ENCODE measurements at places on chromosomes 6 and 20. TPM values are rescaled to one million over a fixed set of nuclear protein-coding genes. Genes with fewer than 3 reads are reported as not detected.

Gene MPIG6B
- not detected for polyA plus RNA-seq

GRCh38 chr6:43986177-43986825, 141.0 kb downstream of the MRPL14 start:
- no peak for DNase-seq

Gene SAMD3
- polyA plus RNA-seq, result 0.84 TPM

Gene OTOR
- polyA plus RNA-seq, result not detected

Gene CYP24A1
- not detected for polyA plus RNA-seq

GRCh38 chr20:57671662-57672061, 38.2 kb downstream of the PMEPA1 start:
- no peak for DNase-seq

Gene SLC24A3
- 0.13 TPM for polyA plus RNA-seq

DNA sequence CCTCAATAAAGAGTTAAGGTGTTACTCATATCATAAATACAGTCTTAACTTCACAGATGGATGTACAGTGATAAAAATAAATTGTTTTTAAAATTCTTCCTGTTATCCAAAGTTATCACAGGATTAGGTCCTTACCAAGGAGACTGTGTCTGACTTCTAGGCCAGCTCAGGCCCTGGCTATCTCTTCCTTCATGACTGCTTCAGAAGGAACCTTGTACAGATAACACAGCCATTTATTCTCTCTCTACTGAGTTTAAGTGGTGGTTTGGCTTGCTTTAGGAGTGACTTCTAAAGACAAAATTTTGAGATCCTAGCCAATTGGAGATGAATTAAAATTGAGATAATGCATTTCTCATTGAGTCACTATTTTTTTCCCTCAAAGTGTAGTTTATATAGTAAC, 40.8 kb upstream of the RNF182 start:
- no peak for DNase-seq

GRCh38 chr20:33566781-33567603, 77.1 kb downstream of the CBFA2T2 start:
- DNase-seq, result no peak

Gene BACH2
- 77.0 TPM for polyA plus RNA-seq

GRCh38 chr6:49988900-49989299, 19.5 kb upstream of the DEFB113 start:
- DNase-seq, result no peak

GRCh38 chr6:116029535-116029934, 31.2 kb downstream of the FRK start:
- no peak for DNase-seq

GRCh38 chr6:744666-745353, 51.9 kb upstream of the EXOC2 start:
- no peak for DNase-seq

Gene CGAS
- 8.1 TPM for polyA plus RNA-seq

Gene RAB32
- 2.8 TPM for polyA plus RNA-seq

DNA sequence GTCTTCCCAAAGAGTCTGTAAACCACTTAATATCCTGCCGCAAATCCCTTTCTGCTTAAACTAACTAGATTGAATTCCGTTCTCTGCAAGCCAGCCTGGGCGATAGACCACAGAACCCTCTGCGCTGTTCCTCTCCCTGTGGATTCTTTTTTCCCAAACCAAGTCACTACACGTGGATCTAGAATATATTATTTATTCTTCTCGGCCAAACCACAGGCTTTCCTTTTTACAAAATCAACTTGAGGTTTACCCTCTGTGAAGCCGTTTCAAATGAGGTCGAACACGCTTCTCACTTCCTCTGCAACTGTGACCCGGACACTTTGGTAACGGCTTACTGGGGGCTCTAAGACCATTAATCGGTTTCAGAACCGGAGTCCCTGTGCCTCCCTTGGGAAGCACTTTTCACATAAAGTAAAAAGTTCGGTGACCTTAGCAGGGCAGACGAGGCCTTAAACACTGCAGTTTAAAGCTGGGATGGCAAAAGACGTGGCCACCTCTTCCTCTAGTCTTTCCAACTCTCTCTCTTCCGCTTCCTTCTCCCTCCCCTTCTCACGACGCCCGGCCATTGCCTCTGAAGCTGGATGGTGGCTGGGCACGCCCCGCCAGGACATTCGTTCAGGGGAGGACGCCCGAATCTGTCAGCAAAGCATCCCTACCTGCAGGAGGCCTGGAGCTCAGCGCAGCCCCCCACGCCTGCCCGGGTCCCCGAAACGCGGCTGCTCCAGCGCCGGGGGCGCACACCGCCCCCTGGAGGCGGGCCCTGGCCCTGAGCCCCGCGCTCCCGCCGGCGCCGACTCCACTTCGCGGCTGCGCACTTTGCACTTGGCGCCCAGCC, 55.0 kb upstream of the FOXC1 start:
- DNase-seq, result peak; percentile 46

DNA sequence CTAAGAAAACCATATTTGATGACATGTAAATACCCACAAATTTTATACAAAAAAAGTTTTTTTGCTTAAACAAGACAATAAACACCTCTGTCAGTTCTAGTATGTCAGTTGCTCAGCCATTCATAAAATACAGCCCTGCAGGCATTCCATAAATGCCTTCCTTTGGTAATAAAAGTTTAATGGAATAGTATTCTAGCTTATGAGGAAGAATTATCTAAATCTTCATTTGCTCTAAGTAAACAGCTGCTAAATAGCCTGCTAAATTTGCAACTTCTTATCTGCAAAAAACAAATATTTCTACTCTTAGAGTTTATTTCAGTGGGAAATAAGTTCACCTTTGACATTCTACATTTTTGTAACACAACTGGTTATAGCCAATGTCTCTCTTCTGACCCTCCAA, 108.8 kb downstream of the SMLR1 start:
- DNase-seq, result no peak

Gene PM20D2
- polyA plus RNA-seq, result 8.0 TPM

DNA sequence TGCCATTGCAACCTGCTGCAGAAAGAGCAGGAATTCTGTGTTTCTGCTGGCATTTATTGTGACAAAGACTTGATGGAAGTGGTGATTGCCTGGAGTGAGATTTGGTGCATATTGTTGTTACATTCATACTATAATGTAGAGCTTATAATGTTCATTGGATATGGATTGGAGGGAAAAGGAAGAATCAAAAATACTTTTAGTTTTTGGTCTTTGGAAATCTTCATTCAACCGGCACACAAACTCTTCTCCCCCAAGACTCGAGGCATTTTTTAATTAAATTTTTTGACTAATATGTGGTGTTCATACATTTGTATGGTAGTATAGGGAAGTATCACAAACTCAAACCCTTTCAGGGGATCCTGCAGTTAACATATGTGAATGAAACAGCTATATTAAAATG, 380.8 kb downstream of the DOK5 start:
- DNase-seq, result no peak

- no peak for DNase-seq
These were observed 712.5 kb upstream of the NRSN1 start for GRCh38 chr6:23413327-23414050.

Gene CNR1
- 0.20 TPM for polyA plus RNA-seq

Gene BANF2
- not detected for polyA plus RNA-seq

Gene R3HDML
- not detected for polyA plus RNA-seq

DNA sequence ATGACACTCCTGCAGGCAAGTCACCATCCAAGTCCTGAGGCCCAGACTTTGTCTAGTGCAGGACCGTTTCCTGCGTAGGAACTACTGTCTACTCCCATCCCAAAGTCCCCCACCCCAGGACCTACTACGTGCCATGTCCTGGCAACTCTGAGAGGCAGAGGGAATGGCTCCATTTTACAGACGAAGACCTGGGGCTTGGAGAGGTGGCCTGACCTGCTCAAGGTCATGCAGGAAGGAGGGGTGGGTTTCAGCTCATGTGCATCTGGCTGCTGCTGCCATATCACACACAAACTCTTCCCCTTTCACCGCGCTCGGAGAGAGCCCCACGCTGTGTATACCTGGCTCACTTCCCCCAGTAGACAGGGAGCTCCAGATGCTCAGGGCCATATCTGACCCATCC, 1.2 kb upstream of the NOL4L start:
- no peak for DNase-seq

All from naive B cell (primary cell).